ENCODE measurements at places on chromosomes 16 and 17. TPM values are rescaled to one million over a fixed set of nuclear protein-coding genes. Genes with fewer than 3 reads are reported as not detected.
A peak's percentile ranks its signal among the peaks of the same experiment; 100 is the strongest.

- H3K27ac ChIP-seq, result no peak overlapping the region
- DNase-seq, result no peak
- no peaks in the 10 kb centered on the region for H3K27me3 ChIP-seq
- no peaks in the 10 kb centered on the region for H3K4me1 ChIP-seq
- peaks cover 36% of the 10 kb centered on the region for H3K36me3 ChIP-seq
- no peak overlapping the region for H3K4me3 ChIP-seq
Observed at GRCh38 chr16:88831838-88832237, 20.1 kb upstream of the APRT start.

- H3K27ac ChIP-seq, result no peak overlapping the region
- peaks cover 27% of the 10 kb centered on the region for H3K36me3 ChIP-seq
- no peak for DNase-seq
- H3K27me3 ChIP-seq, result no peaks in the 10 kb centered on the region
Observed at GRCh38 chr17:69192754-69193153, 35.9 kb downstream of the ABCA10 start.

The DBNDD1 gene
- total RNA-seq, result 5.8 TPM

GRCh38 chr17:55706808-55707773 is 15.6 kb downstream of the TMEM100 start:
- DNase-seq, result no peak
- H3K27me3 ChIP-seq, result no peaks in the 10 kb centered on the region
- H3K4me1 ChIP-seq, result peaks cover 4% of the 10 kb centered on the region
- no peak overlapping the region for H3K27ac ChIP-seq

The BCO1 gene
- total RNA-seq, result 0.17 TPM

GRCh38 chr17:72099919-72100318 is 20.9 kb upstream of the SOX9 start:
- no peak for DNase-seq
- H3K4me1 ChIP-seq, result no peaks in the 10 kb centered on the region
- H3K4me3 ChIP-seq, result no peak overlapping the region
- H3K27me3 ChIP-seq, result peaks cover 12% of the 10 kb centered on the region

GRCh38 chr17:66562119-66562518 is 259.7 kb downstream of the PRKCA start:
- no peak for DNase-seq

- DNase-seq, result no peak
- H3K36me3 ChIP-seq, result no peaks in the 10 kb centered on the region
- no peak overlapping the region for H3K4me3 ChIP-seq
- peak overlapping the region; percentile 67 for H3K27ac ChIP-seq
Observed at GRCh38 chr16:57266531-57267260, 17.8 kb downstream of the PLLP start.

- H3K4me1 ChIP-seq, result peaks cover 14% of the 10 kb centered on the region
- peaks cover 51% of the 10 kb centered on the region for H3K36me3 ChIP-seq
- no peak overlapping the region for H3K27ac ChIP-seq
Observed at GRCh38 chr16:70781800-70782199, 19.2 kb downstream of the VAC14 start.

GRCh38 chr17:76022285-76022684 is 4.8 kb downstream of the EVPL start:
- DNase-seq, result no peak
- no peaks in the 10 kb centered on the region for H3K27me3 ChIP-seq
- no peak overlapping the region for H3K27ac ChIP-seq
- no peak overlapping the region for H3K4me3 ChIP-seq
- H3K36me3 ChIP-seq, result no peaks in the 10 kb centered on the region
- no peaks in the 10 kb centered on the region for H3K4me1 ChIP-seq

The QPRT gene
- total RNA-seq, result 3.0 TPM

GRCh38 chr17:80421381-80422090 is 6.6 kb downstream of the ENDOV start:
- no peak for DNase-seq
- no peaks in the 10 kb centered on the region for H3K27me3 ChIP-seq
- H3K36me3 ChIP-seq, result no peaks in the 10 kb centered on the region
- peaks cover 10% of the 10 kb centered on the region for H3K4me1 ChIP-seq

The SLC47A1 gene
- 1.8 TPM for total RNA-seq

DNA sequence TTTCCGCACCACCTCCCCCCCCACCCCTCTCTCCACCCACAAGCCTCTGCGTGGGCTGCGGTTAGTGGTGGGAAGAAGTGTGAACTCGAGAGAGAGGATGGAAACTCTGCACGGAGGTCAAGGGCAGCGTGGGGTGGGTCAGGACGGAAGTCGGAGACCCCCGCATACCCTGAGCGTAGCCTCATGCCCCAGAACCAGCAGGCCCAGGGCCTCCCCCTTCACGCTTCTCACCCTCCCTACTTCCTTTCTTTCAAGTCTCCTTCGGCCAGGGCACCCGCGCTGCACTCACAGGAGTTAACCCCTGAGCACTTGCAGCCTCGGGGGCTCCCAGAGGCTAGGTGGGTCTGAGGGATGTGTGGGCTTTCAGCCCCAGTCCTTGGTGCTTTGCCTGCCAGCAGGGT is 9.2 kb downstream of the TBKBP1 start:
- no peak overlapping the region for H3K4me3 ChIP-seq
- no peak for DNase-seq
- no peak overlapping the region for H3K27ac ChIP-seq
- H3K27me3 ChIP-seq, result no peaks in the 10 kb centered on the region
- H3K4me1 ChIP-seq, result peaks cover 56% of the 10 kb centered on the region

- no peaks in the 10 kb centered on the region for H3K36me3 ChIP-seq
- no peak overlapping the region for H3K27ac ChIP-seq
- H3K4me3 ChIP-seq, result no peak overlapping the region
- H3K27me3 ChIP-seq, result no peaks in the 10 kb centered on the region
- DNase-seq, result no peak
- peaks cover 8% of the 10 kb centered on the region for H3K4me1 ChIP-seq
Observed at GRCh38 chr16:50712560-50712898, 19.1 kb downstream of the NOD2 start.
